ENCODE measurements at places on chromosomes 1 and 21.

- DNase-seq, result no peak
Observed at GRCh38 chr1:203930342-203930741, 68.9 kb downstream of the SNRPE start.

DNA sequence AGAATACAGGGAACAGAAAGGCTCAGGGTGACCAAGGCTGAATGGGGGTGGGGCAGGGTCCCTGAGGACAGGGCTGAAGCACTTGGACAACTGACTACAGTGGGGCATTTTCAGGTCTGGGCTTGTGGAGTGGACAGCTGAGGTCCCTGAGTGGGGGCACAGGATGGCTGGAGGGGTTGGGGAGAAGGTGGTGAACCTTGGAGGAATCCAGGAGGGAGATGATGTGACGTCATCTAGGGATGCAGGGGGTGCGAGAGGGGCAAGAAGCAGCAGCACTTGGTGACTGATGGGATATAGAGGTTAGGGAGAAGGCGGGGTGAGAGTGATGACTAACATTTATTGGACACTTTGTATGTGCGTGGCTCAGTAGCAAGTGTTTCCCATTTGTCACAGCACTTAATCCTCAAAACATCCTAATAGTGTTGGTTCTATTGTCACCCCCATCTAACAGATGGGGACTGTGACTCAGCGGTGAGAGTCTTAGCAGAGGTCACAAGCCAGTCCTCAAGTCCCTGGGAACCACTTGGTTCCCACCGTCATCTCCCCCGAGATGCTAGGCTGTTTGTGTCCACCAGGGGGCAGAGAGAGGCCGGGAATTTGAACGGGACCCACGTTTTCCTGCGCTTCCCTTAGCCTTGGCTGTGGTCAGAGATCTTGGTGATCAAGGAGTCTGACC is 27.9 kb upstream of the BMP8B start:
- DNase-seq, result peak; percentile 44

DNA sequence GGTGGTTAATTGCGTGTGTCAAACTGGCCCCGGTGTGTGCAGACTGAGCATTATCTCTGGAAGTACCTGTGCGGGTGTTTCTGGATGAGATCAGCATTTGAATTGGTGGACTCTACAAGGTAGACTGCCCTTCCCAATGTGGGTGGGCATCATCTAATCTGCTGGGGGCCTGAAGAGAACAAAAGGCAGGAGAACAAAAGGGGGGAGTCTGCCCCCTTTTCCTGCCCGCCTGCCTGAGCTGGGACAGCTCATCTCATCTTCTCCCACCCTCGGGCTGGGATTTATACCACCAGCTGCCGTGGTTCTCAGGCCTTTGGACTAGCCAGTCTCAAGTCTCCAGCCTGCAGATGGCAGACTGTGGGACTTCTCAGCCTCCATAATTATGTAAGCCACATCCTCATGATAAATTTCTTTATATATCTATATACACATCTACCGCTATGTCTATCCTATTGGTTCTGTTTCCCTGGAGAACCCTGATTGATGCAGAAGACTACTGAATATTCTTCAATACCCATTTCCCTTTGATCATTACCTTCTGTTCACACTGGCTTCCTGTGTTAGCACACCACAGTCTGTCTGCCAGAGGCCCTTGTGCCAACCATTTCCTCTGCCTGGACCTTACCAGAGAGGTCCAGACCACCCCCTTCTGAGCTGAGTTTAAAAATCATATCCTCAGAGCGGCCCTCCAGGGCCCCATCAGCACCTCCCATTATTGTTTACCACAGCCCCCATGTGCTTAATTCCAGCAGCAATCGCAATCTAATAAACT is 25.2 kb downstream of the RCAN1 start:
- DNase-seq, result no peak

- no peak for DNase-seq
Observed at GRCh38 chr1:15218287-15219279, 28.4 kb upstream of the FHAD1 start.

- DNase-seq, result no peak
Observed at GRCh38 chr21:29318354-29318753, 19.6 kb downstream of the BACH1 start.

DNA sequence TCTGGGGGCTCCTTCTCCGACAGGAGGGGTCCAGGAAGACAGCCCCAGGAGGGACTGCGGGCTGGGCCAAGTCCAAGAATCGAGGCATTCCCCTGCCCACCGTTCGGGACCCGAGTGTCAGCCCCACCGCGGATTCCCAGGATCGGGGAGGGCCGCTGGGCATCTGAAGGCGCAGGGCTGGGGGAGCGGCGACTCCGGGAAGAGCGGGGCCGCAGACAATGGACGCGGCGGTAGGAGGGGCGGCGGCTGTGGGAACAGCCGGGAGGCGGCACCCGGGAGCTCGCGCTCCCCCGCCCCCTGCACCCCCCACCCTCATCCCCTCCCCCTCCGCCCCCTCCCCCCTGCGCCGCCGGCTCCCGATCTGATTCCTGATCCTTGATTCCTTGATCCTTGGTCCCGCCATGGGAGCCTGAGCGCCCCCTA is at the start of gene VANGL2:
Gene VANGL2, plus strand, starts transcription at position 342 of the 423 bp plus-strand sequence. CDS start 15,274 bp downstream, outside the sequence.
- DNase-seq, result peak; percentile 82

- DNase-seq, result no peak
Observed at GRCh38 chr1:68590473-68590872, 93.6 kb upstream of the DEPDC1 start.

- no peak for DNase-seq
Observed at GRCh38 chr1:164618202-164618564, 59.2 kb downstream of the PBX1 start.

DNA sequence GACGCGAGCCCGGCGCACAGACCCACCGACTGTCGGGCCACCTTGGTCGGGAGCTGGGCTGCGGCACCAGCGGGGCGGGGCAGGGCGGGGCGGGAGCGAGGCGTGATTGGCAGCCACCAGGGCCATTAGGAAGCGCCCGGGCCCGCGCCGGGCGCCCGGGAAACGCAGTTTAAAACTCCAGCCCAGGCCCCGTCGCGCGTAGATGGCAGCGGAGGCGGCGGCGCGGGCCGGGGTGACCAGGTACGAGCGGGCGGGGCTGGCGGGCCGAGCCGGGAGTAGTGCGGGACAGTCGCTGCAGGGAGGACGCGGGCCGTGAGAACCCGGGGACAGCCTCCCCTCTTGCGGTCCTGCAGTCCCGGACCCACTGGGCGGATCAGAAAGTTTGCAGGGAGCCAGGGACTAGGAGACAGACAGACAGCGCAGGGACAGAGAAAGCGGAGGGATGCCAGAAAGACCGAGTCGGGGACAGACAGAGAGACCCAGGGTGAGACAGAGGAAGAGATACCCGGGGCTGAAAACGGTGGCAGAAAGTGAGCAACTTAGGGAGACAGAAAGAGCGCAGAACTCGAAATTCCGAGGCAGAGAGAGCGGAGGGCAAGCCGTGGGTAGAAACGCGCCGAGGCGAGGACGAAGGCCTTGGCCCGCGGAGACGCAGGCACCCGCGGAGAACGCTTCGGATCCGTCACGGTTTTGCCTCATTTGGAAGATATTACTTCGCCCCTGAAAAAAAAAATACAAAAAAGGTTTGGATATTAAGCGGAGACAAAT is at the start of gene DMBX1:
Gene DMBX1, plus strand, starts transcription at position 199 of the 768 bp plus-strand sequence. CDS start 17,175 bp downstream, outside the sequence.
- DNase-seq, result no peak

- DNase-seq, result no peak
Observed at GRCh38 chr1:80450711-80451110, 1350.0 kb upstream of the ADGRL2 start.

DNA sequence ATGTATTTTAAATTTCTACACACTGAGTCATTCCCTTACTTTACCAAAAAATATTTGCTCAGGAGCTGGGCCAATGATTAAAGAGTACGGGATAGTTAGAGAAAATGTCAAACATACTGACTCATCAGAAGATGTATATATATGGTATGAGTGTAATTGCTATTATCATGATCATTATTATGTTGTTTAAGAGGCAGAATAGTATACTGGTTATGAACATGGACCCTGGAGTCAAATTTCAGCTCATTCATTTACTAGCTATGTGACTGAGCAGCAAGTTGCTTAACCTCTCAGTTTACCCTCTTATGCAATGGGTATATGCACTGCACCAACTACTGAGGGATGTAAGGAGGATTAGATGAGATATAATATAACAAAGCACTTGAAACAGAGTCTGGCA is 41.2 kb upstream of the USH2A start:
- no peak for DNase-seq

- no peak for DNase-seq
Observed at GRCh38 chr1:14844356-14844755, 245.9 kb downstream of the KAZN start.

- no peak for DNase-seq
Observed at GRCh38 chr21:41874611-41875010, 4.5 kb downstream of the PRDM15 start.

GRCh38 chr1:225597926-225598575 is 54.9 kb downstream of the ENAH start:
- no peak for DNase-seq
